ENCODE measurements at places on chromosomes 1 and 21.

DNA sequence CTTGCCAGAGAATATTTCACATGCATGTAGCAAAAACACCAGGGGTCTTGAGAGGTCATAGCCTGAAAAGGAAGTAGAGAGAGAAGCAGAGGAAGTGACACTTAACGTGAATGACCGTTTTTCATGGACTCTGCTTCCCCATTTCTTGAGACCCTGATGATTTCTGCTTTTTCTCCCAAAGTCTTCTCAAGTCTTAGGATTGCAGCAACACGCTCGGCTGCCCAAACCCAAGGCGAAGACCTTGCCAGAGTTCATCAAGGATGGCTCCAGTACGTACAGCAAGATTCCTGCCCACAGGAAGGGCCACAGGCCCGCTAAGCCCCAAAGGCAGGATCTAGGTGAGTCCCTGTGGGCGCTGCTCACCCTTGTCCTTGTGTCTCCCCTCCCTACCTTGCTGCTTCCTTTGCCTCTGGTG lies 12.8 kb downstream of the THEMIS2 start:
- no peak for DNase-seq

- DNase-seq = no peak
Measured at GRCh38 chr1:6185635-6186382, 5.7 kb upstream of the CHD5 start.

- no peak for DNase-seq
Measured at GRCh38 chr1:228996281-228996680, 261.0 kb downstream of the RHOU start.

- DNase-seq = no peak
Measured at GRCh38 chr1:182580736-182581135, 8.3 kb downstream of the RNASEL start.

GRCh38 chr1:29703596-29704370 lies 467.5 kb downstream of the PTPRU start:
- no peak for DNase-seq

DNA sequence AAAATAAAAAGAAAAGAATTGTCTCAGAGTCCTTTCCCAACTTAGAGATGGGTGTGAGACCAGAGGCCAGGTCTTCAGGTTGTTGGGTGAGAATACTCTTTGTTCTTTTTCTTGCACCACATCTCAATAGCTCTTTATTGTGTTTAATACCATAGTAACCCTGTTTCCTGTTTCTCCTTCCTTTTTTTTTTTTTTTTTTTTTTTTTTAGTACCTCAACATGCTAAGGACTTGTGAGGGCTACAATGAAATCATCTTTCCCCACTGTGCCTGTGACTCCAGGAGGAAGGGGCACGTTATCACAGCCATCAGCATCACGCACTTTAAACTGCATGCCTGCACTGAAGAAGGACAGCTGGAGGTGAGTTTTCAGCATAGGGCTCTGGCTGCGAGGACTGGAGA lies 24.4 kb downstream of the CELF3 start:
- DNase-seq = no peak

- no peak for DNase-seq
Measured at GRCh38 chr21:41065539-41065938, 102.4 kb upstream of the BACE2 start.

GRCh38 chr1:95039360-95040031 lies 33.3 kb downstream of the ALG14 start:
- no peak for DNase-seq

DNA sequence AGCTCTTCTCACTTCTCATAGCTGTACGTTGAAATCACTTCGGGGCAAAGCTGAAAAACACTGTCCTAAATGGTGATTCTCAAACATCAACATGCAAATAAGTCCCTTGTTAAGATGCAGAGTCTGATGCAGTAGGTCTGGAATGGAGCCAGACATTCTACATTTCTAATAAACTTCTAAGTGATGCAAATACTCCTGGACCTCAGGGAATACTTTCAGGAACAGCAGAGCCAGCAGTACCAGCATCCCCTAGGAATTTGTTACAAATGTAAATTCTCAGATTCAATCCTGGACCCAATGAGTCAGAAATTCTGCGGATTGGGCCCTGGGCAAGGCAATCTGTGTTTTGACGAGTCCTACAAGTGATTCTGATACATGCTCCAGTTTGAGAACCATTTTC lies 152.3 kb downstream of the PCNX2 start:
- DNase-seq = no peak

GRCh38 chr1:35592991-35593769 lies 20.1 kb downstream of the TFAP2E start:
- DNase-seq = no peak

Measured in stimulated activated CD4-positive, alpha-beta T cell treated with anti-CD3 and anti-CD28 coated beads, Interleukin-1b, Interleukin-23, amount 100 ng/mL, for 24 hours (primary cell).